Retina (tissue), 1 donor: ENCODE measurements at places on chromosomes 16 and 17.

DNA sequence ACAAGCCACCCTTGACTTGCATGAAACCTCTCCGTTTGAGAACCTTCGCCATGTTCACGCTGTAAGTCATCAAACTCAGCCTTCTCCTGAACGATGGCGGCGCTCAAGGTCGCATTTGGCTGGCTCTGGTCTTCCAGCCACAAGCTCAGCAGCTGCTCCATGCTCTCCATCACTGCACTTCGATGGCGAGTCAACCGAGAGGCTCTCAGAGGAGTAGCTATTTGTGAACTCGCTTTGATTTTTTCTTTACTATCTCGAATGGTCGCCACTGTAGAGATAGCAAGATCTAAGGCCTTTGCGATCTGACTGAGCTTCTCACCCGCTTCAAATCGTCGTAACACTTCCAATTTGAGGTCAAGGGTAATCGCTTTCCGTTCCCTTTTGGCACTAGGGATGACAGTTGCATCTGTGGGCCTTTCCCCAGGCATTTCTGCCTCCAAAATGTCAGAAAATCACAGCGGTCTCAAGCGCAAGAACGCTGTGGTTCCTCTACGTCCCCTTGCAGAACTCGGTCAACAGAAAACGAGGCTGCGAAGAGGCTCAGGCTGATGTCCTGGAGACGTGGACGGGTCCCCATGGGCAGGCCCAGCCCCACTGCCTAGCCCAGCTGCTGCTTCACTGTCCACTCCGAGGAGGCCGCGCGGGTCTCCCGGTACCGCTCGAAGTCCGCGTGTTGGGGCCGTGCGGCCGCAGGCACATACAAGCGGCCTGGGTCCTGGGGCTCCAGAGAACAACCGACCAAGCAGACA is 23.1 kb downstream of the DEF8 start:
- no peak for DNase-seq

- DNase-seq: peak; percentile 53
Measured at GRCh38 chr17:48738803-48739526, 10.4 kb upstream of the HOXB13 start.

- DNase-seq: no peak
Measured at GRCh38 chr17:2898255-2898926, 102.2 kb downstream of the RAP1GAP2 start.

- DNase-seq: no peak
Measured at GRCh38 chr17:75059369-75060345, 12.6 kb downstream of the KCTD2 start.

DNA sequence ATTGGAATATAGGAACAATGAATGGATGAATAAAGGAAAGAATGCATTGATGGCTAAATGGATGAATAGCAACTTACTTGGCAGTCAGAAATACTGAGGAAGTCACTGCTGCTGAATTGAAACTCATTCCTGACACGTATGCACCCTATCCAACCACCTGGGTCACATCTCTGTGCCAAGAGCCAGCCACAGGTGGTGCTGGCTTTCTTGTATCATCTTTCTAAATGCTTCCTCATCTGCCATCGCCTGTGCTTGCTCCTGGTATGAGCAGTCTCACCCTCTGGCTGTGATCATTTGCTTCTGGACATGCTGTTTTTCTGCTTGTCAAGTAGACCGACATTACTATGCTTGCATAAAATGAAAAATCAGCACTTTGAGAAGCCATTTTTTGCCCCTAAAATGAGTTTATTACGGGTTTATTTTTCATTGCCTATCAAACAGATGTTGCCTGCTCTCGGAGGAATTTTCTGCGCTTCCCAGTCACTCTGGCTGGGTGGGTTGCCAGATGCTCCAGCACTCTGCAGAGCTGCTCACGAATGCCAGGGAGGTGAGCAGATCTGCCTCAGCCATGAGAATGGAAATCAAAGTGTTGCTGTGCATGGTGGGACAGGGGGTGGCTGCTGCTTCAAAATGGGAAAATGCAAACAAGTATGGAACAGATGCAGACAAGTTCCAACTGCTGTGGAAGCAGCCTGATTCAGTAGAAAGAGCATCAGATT is 1349.6 kb upstream of the CDH8 start:
- DNase-seq: no peak

GRCh38 chr17:19460700-19461099 is 49.7 kb downstream of the RNF112 start:
- DNase-seq: no peak

- DNase-seq: no peak
Measured at GRCh38 chr16:48287239-48287638, 39.9 kb upstream of the ABCC11 start.

- DNase-seq: no peak
Measured at GRCh38 chr17:56131431-56131830, 21.8 kb upstream of the ANKFN1 start.

GRCh38 chr16:46787909-46788308 is 39.8 kb upstream of the MYLK3 start:
- no peak for DNase-seq

GRCh38 chr17:81332118-81332834 is 37.2 kb upstream of the SLC38A10 start:
- no peak for DNase-seq

- DNase-seq: no peak
Measured at GRCh38 chr16:9859701-9860327, 322.4 kb downstream of the GRIN2A start.

GRCh38 chr16:4957420-4957719 is 760 bp upstream of the SEC14L5 start:
- no peak for DNase-seq

GRCh38 chr17:9239793-9240658 is 218.7 kb downstream of the NTN1 start:
- peak; percentile 73 for DNase-seq

DNA sequence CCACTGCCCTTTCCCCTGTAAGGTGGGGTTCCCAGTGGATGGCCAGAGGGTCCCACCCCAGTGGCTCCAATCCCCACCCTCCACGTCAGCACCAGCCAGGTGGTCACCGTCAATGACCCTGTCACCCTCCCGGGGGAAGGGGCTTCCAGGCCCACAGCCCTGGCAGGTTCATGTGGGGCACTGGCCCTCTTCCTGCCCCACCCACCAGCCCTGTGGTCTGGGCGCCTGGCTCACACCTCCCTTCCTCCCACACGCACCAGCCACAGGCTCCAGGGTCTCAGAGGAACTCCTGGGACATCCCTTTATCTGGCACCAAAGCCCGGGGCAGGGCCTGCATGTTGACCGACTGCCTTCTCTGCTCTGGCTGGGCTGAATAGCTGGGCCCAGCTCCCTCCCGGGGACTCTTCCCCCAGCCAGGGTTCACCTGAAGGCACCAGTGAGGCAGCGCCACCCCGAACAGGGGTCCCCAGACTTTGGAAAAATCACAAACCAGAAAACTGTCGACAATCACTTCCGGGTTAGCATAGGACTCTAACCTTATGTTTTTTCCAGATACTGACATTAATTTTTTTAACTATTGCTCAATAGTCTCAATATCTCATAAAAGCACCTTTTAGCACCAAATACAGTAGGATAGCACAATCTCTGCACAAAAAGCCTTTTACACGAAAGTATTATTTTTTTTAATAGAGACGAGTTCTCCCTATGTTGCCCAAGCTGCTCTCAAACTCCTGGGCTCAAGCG is 21.9 kb upstream of the ZC3H18 start:
- DNase-seq: no peak

GRCh38 chr17:681738-682529 is 32.7 kb downstream of the VPS53 start:
- DNase-seq: no peak

DNA sequence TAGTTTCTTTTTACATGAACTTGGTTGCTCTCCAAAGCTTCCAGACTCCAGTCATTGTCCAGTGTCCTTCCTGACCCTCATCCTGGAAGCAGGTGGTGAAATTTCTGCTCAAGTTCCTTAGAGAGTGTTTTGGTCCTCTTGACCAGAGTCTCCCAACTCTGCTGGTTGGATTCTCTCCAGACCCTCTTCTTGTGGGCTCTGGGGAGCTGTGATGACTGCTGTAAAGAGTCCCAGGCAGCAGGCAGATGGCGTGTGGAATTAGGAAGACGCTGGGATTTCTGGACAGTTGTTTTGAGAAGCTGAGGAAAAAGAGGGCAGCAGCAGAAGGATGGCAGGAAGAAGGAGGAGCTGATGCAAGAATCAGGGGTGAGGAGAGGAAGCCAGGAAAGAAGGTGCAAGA is 1.6 kb upstream of the SEZ6 start:
- no peak for DNase-seq
